ENCODE measurements at places on chromosomes 1 and 21.

DNA sequence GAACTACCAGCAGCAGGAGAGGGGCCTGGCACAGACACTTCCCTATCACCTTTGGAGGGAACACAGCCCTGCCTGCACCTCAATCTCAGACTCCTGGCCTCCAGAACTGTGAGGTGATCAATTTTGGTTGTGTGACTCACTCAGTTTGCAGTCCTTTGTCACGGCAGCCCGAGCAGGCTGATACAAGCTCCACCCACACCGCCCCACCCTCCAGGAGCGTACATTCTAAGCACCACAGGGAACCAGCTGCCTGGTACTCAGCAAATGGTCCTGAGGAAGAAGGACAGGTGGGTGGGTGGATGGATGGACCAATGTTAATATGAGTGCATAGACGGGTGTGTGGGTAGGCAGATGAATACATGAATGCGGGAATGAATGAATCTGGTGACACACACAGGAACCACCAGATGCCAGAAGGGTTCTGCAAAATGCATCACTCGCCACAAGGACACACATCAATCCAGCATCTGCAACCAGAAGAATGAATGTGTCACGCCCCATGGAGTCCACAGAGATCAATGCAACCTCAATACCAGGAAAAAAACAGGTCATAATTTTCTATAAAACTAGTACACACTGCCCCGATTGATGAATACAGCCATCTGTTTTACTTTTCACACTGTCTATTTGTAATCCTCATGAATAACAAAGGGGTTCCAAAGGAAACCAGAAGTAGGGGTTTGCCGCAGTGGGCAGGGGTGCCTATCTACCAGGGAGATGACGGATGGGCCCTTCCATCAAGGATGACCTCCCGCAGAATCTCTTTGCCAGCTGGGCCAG, 284.5 kb downstream of the NPHP4 start:
- DNase-seq, result no peak

- no peak for DNase-seq
Measured at GRCh38 chr1:106746448-106747085, 309.9 kb upstream of the PRMT6 start.

GRCh38 chr1:169488157-169488556, 2.4 kb upstream of the SLC19A2 start:
- no peak for DNase-seq

GRCh38 chr1:82899017-82899416, 1098.3 kb downstream of the ADGRL2 start:
- DNase-seq, result no peak

- DNase-seq, result no peak
Measured at GRCh38 chr1:97384294-97384968, 536.4 kb downstream of the DPYD start.

DNA sequence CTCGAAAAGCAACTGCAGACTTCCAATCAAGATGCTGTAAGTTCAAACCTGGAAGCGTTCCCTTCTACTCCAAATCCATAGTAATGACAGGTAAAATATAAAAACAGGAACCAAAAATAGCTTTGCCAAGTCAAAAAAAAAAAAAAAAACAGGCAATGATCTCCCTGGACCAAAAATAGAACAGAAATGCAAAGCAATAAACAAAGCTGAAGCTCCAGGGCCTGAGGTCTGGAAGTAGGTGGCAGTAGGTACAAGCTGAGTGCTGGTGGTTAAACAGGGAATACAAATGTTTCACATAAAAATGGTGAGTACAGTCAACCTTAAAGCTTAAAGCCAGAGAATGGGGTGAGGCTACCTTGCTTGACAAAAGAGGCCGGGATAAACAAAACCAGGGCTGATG, 610.8 kb downstream of the SMYD3 start:
- DNase-seq, result no peak

GRCh38 chr1:160115545-160116282, at the start of gene ATP1A2:
ATP1A2 (plus strand) TSS chr1:160115759; CDS start chr1:160115862, 103 bp downstream.
- no peak for DNase-seq

GRCh38 chr21:31557421-31558188, 101.9 kb upstream of the SOD1 start:
- DNase-seq, result no peak

DNA sequence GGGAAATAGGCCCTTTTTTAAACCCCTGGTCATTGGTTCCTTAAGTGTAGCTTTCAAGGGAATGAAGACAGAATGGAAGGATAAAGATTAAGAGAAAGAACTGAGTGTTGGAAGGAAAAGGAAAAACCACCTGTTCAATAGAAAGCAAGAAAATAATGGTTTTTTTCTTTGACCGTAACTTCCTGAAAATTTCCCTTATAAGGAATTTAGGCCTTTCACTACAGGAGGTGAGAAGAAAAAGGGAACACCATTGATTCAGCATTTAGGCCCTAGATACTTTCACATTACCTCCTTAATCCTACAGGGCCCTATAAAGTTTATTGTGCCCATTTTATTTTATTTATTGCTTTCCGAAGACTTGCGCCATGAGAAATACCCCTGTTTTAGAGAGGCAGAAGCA, 18.9 kb downstream of the KPNA6 start:
- DNase-seq, result no peak

DNA sequence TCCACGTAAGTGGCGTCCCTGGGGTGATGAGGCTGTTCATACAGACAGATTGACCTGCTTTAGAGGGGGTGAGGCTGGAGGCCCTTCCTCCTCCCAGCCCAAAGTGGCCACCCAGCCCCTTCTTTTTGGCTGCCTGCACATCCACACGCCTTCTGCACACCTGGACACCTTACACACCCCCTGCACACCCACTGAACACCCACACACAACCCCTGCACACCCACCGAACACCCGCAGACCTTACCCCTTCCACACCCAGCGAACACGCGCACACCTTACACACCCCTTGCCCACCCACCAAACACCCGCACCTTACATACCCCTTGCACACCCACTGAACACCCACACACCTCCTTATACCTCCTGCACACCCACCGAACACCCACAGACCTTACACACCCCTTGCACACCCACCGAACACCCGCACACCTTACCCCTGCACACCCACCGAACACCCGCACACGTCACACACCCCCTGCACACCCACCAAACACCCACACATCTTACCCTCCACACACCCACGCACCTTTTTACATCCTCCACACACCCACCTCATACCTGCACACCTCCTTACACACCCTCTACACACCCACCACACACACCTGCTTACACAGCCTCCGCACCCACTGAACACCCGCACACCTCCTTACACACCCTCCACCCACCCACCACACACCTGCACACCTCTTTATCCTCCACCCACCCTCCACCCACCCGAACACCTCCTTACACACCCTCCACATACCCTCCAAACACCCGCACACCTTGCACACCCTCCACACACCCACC, 37.7 kb downstream of the COQ8A start:
- DNase-seq, result no peak

DNA sequence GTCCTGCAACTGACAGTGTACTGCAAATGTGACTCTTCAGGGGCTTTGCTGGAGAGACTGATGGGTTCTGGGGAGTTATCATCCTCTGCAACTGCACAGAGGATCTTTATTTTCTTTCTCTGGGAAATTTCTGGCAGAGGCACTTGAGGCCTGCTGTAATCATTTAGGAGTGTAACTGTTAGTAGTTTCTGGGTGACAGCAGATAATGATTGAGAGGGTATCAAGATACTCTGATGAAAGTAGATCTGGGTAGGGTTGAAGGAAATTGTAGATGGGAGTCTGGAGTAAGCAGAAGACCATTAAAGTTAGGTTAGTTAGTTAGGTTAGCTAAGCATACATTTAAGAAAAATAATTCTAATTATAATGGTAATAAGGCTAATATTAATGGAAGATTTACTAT, 11.0 kb upstream of the DDR2 start:
- no peak for DNase-seq

DNA sequence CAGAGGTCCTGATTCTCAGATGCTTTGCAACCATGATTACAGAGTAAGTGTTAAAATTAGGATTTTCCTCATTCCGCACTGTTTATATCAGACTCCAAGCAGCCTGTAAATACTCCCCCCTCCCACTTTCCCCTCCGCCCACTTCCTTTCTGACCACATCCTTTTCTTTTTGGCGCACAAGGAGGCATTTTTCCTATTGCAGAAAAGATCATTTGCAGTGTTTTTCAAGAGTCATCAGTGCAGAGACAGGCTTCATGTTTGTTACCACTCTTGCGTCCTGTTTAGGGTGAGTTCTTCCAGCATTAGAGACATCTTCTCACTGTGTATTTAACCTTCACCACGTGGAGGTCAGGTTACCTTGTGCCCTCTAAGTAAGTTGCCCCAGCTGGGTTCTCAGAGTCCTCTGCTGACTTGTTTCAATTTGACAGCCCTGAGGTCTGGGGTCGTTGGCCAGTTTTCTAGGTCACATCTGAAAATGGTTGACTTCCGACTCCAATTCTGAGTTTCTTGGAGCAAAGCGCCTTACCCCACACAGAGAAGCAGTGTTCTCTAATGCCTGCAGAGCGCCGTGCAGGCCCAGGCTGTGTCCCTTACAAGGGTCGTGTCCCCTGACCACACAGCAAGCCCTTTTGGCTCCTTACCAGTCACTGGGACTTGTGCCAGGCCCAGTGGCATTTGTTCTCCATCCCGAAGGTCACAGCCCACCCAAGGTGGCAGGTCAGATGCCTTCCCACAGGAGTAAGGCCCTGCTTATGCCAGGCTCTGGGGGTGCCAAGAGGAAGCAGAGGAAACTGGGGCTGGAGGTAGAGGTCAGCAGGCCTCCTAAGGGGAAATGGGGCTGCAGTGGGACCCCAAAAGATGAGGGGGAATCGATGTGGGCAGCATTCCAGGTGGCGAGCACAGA, 85.6 kb downstream of the FAM78B start:
- no peak for DNase-seq

GRCh38 chr1:169287280-169287679, 80.3 kb downstream of the NME7 start:
- no peak for DNase-seq

GRCh38 chr1:236809148-236809547, 14.1 kb downstream of the MTR start:
- no peak for DNase-seq

- DNase-seq, result no peak
Measured at GRCh38 chr21:45209685-45210284, 77.9 kb downstream of the POFUT2 start.

- DNase-seq, result no peak
Measured at GRCh38 chr1:26733982-26734381, 38.2 kb downstream of the ARID1A start.

GRCh38 chr1:85612704-85613361, 32.3 kb downstream of the CCN1 start:
- no peak for DNase-seq

DNA sequence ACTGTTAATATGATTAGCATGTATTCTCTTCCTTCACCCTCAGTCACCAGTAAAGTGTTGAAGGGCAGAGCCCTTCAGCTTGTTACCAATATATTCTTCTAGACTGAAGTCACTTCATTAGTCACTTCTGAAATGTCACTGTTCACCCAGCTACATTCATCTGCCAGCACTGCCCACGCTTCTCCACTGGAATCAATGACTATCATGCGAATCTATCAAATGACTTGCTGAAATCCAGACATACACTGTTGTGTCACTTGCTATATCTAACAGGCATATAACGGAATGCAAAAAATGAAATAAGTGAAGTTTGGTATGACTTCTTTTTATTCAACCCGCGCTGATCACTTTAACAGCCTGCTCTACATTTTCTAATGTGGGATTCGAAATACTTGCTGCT, 16.1 kb downstream of the FH start:
- no peak for DNase-seq

- peak; percentile 96 for DNase-seq
Measured at GRCh38 chr21:37224861-37225839, 42.0 kb downstream of the VPS26C start.

GRCh38 chr1:115536279-115536816, 105.4 kb upstream of the VANGL1 start:
- DNase-seq, result no peak

- DNase-seq, result no peak
Measured at GRCh38 chr1:246308533-246309075, 198.5 kb downstream of the SMYD3 start.

- no peak for DNase-seq
Measured at GRCh38 chr1:209403921-209404320, 179.6 kb upstream of the CAMK1G start.

GRCh38 chr1:219177363-219177762, 3.7 kb downstream of the LYPLAL1 start:
- no peak for DNase-seq

- DNase-seq, result no peak
Measured at GRCh38 chr1:26060832-26061574, 6.4 kb downstream of the TRIM63 start.

DNA sequence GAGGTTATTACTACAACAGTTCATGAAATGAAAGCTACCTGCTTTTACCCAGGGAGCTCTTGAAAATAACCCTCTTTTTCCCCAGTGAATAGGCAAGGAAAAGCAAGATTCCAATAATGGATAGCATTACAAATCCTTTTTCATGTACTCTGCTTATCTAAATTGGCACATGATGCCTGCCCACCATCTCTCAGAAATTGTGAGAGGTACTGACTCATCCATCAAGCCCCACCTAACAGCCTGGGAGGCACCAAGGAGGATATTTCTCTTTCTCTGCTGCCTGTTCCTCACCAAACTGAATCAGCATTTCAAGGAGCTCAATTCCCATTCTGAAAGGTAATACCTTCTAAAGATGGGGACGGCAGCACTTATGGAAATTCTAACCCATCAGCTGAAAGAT, 34.4 kb downstream of the PALMD start:
- no peak for DNase-seq

DNA sequence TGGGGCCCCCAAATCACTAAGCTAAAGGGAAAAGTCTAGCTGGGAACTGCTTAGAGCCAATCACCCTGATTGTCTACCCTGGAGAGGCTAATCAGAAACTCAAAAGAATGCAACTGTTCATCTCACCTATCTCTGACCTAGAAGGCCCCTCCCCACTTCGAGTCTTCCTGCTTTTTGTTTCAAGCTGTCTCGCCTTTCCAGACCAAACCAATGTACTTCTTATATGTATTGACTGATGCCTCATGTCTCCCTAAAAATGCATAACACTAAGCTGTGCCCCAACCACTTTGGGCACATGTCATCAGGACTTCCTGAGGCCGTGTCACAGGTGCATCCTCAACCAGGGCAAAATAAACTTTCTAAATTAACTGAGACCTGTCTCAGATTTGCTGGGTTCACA, 209.5 kb downstream of the APP start:
- no peak for DNase-seq

DNA sequence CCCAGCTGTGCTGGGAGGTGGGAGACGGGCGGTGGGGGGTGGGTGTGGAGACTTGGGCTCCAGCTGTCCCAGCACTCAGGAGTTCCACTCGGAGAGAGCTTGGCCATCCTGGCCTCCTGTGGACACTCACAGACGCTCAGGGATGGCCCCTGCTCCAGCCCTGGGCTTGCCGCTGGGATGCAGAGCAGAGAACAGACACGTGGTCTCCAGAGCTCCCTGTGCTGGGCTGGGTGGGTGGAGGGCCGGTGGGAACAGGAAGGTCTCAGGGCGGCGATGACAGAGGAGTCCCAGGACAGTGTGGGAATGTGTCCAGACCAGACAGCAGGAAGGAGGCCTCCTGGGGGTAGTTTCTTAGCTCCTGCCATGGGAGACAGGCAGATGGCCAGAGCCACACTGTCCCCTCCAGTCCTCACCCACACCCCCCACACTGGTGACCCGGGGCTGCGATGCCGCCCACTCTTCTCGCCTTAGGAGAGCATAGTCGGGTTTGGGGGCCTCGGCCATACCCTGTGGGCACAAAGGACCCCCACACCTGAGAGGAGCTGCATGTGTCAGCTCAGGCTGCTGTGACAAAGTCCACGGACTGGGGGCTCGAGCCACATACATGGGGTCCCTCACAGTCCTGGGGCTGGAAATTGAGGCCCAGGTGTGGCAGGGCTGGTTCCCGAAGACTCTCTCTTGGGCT, 2.0 kb downstream of the KRTAP10-9 start:
- DNase-seq, result no peak
